Activated CD4-positive, alpha-beta T cell treated with anti-CD3 and anti-CD28 coated beads, Interleukin-2, amount 50 U/mL, for 1 hour (primary cell): ENCODE measurements at places on chromosomes 6 and 20.
A peak's percentile ranks its signal among the peaks of the same experiment; 100 is the strongest.

- no peak for DNase-seq
These were observed 2.5 kb downstream of the SCRT2 start for GRCh38 chr20:672963-673602.

DNA sequence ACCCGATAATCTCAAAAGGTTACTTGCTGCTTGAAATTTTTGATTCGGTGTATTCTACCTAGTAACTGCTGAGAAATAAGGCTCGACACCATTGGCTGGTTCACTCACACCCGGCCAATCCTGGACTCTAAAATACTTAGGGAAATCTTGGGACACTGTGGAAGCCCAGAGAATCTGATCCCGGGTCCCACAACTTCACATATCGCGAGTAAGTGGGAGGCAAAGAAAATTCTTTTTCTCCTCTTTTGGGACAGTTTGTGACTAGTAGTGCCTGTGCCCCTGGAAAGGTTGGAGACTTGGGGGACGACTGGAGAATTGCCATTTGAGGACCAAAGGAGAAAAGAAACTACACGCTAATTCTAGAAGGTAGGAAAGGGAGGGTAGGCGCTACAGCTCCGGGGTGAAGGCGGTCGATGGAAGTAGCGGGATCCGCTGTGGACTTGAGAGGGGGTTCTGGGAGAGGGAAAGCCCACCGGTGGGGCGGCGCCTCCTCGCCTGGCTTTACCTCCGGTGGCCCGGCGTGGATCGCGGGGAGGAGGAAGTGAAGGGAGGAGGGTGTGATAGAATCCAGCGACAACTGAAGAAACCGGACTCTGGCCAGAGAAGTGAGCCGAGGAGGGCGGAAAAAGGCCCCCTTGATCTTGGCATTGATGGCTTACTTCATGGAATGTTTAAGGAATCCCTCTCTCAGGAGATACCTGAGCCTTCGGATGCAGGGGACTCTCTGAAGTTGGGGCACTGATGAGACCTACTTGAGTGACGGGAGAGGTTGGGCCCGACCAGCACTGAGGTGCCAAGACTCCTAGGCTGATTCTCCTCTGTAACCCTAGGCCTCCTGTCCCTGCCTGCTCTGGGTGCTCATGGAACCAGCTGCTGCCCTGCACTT, 18.8 kb upstream of the BTN3A3 start:
- peak; percentile 27 for DNase-seq

- no peak for DNase-seq
These were observed 17.3 kb upstream of the ID1 start for GRCh38 chr20:31587545-31588389.

DNA sequence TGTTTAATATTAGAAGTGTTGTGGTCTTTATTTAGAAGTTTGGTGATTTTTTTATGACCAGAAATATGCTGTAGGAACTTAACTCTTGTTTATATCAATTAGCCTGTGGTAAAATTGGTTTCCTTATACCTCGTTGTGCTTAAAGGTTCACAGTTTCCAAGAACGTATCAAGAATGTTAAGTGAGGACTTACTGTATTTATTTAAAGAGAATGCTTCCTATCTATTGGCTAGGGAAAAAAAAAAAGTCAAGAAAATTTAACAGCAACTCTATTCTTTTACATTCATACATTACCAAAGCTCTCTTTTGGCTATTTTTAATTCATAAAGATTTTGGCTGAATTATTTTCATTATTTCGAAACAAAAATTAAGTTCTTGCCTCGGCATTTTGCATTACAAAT, 1.6 kb downstream of the KIAA0319 start:
- DNase-seq, result no peak

GRCh38 chr6:27591699-27592480, 119.0 kb upstream of the ZNF184 start:
- DNase-seq, result no peak

DNA sequence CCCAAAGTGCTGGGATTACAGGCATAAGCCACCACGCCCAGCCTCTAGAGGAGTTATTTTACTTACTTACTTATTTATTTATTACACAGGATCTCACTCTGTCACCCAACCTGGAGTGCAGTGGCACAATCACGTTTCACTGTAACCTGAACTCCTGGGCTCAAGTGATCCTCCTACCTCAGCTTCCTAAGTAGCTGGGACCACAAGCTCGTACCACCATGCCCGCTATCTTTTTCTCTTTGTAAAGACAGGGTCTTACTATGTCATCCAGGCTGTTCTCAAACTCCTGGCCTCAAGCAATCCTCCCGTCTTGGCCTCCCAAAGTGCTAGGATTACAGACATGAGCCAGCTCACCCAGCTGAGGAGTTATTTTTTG, 1.6 kb upstream of the TRIB3 start:
- no peak for DNase-seq

GRCh38 chr20:36496707-36497669, 44.3 kb upstream of the MYL9 start:
- no peak for DNase-seq

GRCh38 chr6:145339089-145339488, 396.2 kb downstream of the EPM2A start:
- no peak for DNase-seq

GRCh38 chr20:41245086-41245707, 72.3 kb downstream of the ZHX3 start:
- DNase-seq, result no peak

- no peak for DNase-seq
These were observed 2.8 kb downstream of the RPRD1B start for GRCh38 chr20:38036366-38036765.

- peak; percentile 84 for DNase-seq
These were observed 44.2 kb downstream of the ZNF831 start for GRCh38 chr20:59207742-59208357.

DNA sequence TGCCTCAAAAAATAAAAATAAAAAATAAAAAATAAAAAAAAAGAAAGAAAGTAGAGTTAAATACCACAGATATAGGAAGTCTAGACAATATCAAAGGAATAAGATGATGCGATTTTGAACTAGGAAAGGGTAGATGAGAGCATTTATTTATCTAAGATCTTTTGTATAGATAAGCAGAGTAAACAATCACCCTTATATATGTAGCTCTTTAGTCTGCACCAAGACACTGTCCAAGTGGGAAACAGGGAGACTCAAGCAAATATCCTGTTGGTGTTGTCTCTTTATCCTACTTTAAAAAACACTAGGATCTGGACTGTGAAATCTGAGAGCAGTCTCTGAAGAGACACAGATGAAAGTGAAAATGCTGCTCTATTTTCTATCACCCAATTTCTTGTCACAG, 587.0 kb upstream of the FLRT3 start:
- DNase-seq, result no peak

DNA sequence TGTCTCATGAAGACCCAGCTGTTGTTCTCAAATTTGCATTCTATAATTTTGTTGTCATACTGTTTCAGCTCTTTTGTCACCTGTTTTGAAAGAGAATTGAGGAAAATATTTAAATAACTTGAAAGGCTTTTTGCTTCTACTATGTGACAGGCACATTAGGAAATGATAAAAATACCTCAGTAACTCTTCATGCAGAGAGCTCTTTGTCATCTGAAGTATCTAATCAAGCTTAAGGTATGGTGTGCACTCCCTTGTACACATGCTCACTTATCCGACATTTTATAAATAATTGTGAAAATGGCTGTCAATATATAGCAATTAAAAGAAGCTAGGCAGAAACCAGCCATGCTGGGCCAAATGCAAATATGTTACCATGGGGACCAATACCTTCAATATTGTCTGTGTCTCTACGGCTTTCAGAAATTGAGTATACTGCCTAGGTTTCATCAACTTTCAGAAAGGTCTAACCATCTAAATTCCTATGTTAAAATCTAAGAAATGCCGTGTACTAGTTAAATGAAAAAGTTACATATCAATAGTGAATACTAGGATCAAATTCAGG, 349.0 kb downstream of the RNGTT start:
- DNase-seq, result no peak

GRCh38 chr20:56249956-56250355, 1.4 kb downstream of the MC3R start:
- DNase-seq, result no peak

DNA sequence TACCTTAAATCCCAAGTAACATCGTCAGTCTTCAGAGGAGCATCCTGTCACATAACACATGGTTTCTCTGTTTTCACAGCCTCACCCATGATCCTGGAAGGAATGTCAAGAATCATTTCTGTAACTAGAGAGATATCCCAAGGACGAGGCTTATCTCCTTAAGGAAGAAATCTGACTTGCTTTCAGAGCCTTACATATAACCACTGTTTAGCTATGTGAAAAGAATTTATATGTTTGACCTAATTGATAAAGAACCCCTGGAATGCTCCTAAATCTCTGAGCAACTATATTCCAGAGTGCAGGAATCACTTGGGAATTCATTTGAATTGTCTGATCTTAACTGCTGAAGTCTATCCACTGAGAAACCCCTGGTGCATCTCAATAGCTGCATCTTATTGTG, 243.1 kb downstream of the ALDH8A1 start:
- no peak for DNase-seq

- no peak for DNase-seq
These were observed 56.8 kb upstream of the ECI2 start for GRCh38 chr6:4192173-4192572.

GRCh38 chr6:7469696-7470095, 71.8 kb upstream of the DSP start:
- no peak for DNase-seq

- DNase-seq, result no peak
These were observed 69.6 kb downstream of the PHACTR2 start for GRCh38 chr6:143747347-143747842.

GRCh38 chr6:70277470-70277869, 25.4 kb downstream of the COL9A1 start:
- no peak for DNase-seq

GRCh38 chr6:26576407-26576843, 20.3 kb upstream of the ABT1 start:
- DNase-seq, result no peak

DNA sequence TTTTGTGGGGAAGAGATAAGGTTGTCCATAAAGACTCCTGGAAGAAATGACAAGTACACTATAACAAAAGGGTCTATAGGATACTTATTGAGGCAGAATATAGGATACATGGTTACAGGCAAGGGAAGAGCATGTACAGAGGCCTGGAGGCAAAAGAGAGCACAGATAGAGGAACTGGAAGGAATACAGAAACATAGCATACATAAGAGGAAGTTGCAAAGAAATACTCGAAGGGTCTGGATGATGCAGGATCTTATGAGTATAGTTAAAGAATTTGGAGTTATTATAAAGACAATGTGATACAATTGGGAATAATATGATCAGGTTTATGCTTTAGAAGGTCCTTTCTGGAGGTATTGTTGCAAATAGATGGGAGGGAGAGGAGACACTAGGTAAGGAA, 592.7 kb upstream of the POU3F2 start:
- no peak for DNase-seq

GRCh38 chr6:83461438-83461837, 30.6 kb upstream of the ME1 start:
- no peak for DNase-seq

DNA sequence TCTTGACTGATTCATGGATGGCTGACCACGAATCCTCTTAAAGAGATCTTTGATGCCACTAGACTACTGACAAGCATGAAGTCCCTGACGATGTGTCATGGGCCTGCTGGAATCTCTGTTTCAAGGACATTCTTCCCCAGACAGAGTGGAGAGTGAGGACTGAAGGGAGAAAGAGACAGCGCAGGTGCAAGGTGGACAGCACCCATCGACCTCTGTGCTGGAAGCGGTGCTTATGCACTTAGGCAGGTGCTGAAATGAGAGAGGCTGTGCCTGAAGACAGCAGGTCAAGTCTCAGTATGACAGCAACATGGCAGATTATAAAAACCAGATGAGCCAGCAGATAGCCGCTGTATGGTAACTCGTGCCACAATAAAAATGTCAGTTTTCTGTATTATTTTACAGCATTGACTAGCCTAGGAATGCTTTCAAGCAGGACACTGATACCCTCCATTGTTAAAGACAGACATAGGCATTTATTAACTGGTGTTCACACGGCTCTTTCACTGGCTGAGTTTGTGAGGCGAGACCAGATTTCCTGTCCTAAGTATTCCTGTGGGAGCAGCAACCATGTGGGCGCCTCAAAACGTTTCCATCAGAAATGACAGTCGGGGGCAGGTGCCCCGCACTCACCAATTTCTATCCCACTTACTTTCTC, 47.5 kb downstream of the FOXC1 start:
- DNase-seq, result no peak

GRCh38 chr6:95802978-95803377, 212.8 kb upstream of the FUT9 start:
- DNase-seq, result no peak

- no peak for DNase-seq
These were observed 34.4 kb upstream of the KIF16B start for GRCh38 chr20:16607364-16608276.

DNA sequence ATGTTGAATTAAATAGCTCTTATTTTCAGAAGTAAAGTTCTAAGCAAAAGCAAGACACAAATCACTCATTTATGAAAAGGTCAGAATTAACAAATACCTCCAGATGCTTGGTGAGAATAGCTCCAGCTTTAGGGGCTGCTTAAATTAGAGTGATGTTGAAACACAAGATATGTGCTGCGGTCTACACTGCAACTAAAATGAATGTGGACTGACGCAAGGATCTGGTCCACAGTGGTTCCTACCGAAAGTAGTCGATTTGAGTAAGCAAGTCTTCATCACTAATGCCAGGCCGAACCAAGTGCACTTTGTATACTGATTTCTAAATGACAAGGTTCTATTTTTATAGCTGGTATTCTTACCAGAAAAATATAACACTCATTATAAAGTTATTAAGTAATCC, 96.3 kb downstream of the PRDM1 start:
- DNase-seq, result no peak

DNA sequence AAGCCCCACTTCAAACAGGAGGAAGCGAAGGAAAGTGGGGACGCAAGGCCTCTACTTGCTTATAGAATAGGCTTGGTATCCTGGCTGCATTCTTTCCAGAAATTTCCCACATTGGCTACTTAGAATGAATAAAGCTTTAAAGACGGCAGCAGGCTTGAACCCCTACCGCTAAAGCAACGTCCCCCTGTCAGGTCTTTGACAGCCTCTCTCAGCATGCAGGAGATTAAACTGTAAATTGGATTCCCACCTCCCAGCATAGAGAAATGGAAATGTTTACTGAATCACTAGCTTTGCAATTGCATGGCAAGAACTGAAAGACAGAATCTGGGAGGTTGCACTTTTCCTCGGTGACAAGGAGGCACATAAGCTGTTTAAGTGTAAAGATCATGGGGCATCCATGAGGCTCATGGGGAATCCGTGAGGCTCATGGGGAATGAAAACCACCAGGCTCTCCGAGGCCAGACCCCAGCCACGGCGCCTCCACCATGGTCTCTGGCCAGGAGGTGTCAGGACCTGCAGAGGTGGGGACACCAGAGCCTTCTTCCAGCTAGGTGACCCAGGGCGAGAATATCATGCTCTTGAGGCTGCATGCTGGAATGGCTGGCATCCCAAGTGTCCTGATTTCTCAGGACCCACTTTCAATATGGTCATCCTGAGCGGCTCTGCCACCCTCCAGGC, 10.3 kb downstream of the LEMD2 start:
- no peak for DNase-seq

- DNase-seq, result no peak
These were observed 31.6 kb upstream of the APMAP start for GRCh38 chr20:25024171-25024570.

- DNase-seq, result no peak
These were observed 626.8 kb upstream of the ARID1B start for GRCh38 chr6:156150391-156150790.
